Activated CD4-positive, CD25-positive, alpha-beta regulatory T cell treated with anti-CD3 and anti-CD28 coated beads, Interleukin-2, amount 50 U/mL, for 24 hours (primary cell): ENCODE measurements at places on chromosomes 12 and 14.

GRCh38 chr14:97344666-97345065 is 547.5 kb downstream of the VRK1 start:
- no peak for ATAC-seq

DNA sequence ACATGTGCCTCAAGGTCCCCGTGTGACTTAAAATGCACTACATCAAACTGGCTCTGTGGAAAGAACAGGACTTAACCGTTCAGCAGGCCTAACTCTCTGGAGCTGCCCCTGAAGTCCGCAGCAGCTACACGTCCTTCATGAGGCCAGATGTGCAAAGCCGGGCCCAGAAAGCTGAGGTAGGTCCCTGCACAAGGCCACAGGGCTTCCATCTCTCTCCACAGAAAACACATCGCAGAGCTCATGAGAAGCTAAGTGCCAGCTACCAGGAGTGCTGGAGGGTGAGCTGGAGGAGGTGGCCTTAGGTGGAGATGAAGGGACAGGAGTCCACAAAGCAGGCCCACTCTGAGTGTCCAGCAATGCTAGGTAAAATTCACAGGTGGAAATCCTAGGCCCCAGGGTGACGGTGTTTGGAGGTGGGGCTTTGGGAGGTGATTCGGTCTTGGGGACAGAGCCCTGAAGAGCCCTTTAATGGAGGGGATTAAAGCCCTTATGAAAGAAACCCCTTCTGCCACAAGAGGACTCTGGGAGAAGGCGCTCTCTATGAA is 52.4 kb downstream of the VCPKMT start:
- no peak for ATAC-seq

DNA sequence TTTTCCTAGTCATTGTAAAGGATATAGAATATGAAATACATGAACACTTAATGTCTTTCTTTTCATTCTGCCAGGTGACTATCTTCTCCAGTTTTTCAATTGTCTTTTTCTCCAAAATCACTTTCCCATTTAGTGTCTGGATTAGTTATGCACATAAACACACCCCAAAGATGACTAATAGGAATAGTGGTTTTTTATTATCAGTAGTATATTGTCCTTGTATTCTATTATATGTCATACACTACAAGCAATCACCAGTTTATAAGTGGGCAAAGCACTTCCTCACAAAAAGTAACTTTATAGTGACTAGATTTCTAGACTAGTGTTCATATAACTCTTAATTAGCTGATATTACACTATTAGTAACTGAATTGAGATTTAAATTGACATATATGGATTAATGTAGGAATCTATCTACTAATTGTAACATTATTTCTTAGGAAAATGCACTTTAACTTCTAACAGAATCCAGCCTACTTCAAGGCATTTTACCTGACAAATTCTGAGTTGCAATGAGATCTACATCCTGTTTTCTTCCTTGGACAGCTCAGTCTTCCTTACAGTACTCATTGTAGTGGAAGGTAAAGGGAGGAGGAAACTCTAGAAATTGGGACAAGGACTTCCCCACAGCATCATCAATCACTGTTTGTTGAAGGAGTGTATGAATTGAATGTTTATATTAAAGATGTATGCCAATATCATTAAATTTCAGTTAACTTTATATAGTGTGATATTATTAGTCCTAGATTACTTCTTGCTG is 186.1 kb upstream of the GARIN2 start:
- ATAC-seq = no peak

GRCh38 chr14:78319887-78320635 is 149.9 kb downstream of the NRXN3 start:
- no peak for ATAC-seq

DNA sequence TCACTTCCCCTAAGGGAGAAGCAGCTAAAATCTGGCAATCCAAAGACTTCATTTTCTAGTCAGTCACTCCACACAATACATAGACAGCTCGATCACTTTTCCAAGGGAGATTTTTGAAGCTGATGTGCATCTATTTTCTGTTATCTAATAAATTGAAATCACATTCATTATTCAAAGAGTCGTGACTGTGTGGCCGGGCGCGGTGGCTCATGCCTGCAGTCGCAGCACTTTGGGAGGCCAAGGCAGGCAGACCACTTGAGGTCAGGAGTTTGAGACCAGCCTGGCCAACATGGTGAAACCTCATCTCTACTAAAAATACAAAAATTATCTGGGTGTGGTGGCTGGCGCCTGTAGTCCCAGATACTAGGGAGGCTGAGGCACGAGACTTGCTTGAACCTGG is 27.1 kb upstream of the PTGR2 start:
- no peak for ATAC-seq

DNA sequence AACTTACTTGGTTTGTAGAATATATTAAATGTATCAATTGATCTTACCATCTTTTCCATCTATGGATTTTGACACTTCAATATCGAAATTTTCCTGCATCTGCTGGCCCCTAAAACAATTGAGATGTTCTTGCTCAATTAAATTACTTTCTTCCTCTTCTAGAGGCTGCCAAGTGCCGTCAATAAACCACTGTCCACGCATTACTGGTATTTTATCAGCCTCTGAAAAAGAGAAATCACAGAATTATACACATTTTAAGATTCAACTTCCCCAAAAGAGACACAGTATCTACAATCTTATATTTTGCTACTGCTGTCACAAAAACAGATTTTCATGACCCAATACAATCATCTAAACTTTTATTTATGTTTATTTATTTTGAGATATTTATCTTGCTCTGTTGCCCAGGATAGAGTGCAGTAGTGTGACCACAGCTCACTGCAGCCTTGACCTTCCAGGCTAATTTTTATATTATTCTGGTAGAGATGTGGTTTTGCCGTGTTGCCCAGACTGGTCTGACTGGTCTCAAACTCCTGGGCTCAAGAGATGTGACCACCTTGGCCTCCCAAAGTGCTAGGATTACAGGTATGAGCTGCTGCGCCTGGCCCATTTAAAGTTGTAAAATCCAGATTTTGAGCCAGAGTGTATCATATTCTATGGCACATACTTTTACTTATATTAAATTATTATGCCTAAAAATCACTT is 49.3 kb downstream of the DDHD1 start:
- ATAC-seq = no peak
